Lower lobe of right lung (tissue), 2 donors: ENCODE measurements at places on chromosomes 1 and 21. TPM values are rescaled to one million over a fixed set of nuclear protein-coding genes. Genes with fewer than 3 reads are reported as not detected.

DNA sequence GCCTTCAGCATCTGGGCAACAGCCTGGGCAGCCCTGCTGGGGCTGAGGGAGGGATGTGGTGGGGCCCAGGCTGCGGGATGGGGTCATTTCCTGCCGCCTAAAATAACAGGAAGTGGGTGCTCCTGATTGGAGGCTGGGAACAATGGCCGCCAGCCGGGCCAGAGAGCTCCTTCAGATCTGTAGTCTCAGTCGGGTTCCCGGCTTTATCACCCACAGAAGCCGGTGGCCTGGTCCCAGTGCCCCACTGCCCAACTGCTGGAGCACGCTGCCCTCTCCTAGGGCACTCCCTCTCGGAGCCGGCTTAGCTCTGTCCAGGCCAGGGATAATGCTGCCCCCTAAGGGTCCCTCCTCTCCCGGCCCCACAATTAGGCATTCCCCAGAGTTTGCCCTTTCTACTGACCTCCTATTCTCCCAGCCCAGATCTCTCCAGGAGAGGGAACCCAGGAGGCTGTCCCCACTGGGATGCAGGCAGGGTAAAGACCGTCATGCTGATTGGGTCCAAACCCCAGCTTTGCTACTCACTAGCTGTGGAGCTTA lies 5.1 kb downstream of the MAP7D1 start:
- DNase-seq: peak; percentile 78

GRCh38 chr1:205535096-205535495 lies 30.6 kb downstream of the CDK18 start:
- DNase-seq: no peak

- no peak for DNase-seq
These were observed 5.5 kb downstream of the TLR5 start for GRCh38 chr1:223137455-223138085.

DNA sequence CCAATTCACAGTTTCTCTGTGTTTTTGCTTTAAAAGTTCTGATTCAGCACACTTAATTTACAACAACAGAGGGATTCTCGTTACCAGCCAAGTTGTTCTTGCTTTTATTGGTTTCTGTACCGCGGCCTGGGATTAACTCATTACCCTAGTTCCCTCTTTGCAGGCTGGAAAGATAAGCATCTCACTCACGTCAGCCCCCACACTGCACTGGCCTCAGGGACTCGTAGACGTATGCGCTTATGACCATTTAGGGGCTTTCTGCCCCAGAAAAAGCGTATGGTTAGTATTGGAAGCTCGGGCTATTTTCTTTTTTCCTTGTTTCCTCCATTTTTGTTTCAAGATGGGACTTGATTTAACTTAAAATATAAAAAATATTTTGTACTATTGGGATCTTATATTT lies 76.0 kb downstream of the POFUT2 start:
- DNase-seq: no peak

GRCh38 chr1:153231363-153231762 lies 14.0 kb downstream of the PRR9 start:
- no peak for DNase-seq

- DNase-seq: no peak
These were observed 78.6 kb upstream of the TTC34 start for GRCh38 chr1:2880086-2880485.

The FNDC5 gene
- total RNA-seq: 0.65 TPM

GRCh38 chr1:116850436-116850835 lies 59.3 kb upstream of the PTGFRN start:
- no peak for DNase-seq

DNA sequence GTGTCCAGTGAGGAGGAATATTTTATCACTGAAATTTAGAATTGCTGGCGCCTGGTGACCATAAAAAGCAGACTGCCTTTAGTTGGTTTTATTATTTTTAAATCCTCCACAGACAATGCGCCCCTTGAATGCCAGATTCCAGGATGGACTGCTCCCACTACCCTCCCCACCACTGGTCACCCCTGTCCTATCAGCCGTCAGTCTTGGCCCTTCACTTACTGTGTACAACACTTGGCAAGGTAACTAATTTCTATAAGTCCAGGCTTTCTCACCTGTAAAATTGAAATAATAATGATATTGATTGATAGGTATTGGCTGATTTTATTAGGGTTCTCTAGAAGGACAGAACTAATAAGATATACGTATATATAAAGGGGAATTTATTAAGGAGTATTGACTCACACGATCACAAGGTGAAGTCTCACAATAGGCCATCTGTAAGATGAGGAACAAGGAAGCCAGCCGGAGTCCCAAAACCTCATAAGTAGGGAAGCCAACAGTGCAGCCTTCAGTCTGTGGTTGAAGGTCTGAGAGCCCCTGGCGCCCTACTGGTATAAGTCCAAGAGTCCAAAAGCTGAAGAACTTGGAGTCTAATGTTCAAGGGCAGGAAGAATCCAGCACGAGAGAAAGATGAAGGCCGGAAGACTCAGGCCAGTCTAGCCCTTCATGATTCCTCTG lies 17.8 kb downstream of the RHEX start:
- no peak for DNase-seq

The PBX1 gene
- total RNA-seq: 58.1 TPM

GRCh38 chr1:206116191-206116872 lies 856 bp downstream of the AVPR1B start:
- DNase-seq: no peak

GRCh38 chr1:29282924-29283803 lies 46.8 kb downstream of the PTPRU start:
- no peak for DNase-seq

DNA sequence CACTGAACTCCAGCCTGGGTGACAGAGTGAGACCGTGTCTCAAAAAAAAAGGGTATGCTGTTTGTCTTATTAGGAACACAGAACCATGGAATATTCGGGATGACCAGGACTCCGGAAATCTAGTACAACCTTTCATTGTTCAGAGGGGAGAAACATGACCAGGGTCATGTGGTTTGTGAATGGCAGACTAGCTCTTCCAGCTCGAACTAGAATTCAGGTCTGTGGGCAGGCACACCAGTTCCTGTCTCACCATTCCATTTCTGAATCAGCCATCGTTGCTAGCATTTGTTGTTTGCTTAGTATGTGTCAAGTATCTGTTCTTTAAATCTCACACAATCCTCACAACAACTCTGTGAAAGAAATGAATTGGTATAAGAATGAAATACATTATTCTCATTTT lies 50.9 kb downstream of the MDM4 start:
- no peak for DNase-seq

GRCh38 chr1:240508201-240508600 lies 103.8 kb downstream of the GREM2 start:
- no peak for DNase-seq

DNA sequence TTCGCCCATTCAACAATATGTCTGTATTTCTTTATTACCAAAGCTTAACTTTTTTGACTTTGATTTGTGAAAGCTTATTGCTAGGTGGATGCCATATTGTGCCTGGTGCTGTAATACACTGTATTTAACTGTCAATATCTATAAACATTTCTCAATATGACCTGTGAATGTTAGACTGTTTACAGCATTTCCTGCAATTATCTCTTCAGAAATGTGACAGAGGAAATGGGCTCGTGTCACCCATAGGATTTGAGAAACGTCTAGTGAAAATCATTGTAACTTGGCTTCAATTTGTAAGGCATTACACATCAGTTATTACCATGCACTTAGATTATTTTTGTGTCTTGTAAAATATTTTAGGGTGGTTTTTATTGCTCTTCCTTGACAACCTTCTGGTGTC lies 237.8 kb upstream of the ADGRL2 start:
- DNase-seq: no peak

GRCh38 chr1:239778208-239778813 lies 313.4 kb upstream of the FMN2 start:
- no peak for DNase-seq

DNA sequence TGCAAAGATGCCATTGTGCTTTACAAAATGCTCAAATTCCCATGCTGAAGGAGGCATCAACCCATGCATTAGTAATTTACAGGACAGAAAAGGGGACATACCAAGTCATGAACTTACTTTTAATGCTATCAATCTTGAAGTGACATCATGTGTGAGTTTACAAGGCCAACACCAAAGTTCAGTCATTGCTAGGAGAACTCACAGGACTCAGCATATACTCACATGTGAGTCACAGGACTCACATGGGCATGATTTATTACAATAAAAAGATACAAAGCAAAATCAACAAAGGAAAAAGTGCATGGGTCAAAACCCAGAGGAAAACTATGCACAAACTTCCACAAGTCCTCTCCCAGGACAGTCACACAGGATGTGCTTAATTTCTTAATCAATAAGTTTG lies 1656.0 kb downstream of the MRPL39 start:
- no peak for DNase-seq

DNA sequence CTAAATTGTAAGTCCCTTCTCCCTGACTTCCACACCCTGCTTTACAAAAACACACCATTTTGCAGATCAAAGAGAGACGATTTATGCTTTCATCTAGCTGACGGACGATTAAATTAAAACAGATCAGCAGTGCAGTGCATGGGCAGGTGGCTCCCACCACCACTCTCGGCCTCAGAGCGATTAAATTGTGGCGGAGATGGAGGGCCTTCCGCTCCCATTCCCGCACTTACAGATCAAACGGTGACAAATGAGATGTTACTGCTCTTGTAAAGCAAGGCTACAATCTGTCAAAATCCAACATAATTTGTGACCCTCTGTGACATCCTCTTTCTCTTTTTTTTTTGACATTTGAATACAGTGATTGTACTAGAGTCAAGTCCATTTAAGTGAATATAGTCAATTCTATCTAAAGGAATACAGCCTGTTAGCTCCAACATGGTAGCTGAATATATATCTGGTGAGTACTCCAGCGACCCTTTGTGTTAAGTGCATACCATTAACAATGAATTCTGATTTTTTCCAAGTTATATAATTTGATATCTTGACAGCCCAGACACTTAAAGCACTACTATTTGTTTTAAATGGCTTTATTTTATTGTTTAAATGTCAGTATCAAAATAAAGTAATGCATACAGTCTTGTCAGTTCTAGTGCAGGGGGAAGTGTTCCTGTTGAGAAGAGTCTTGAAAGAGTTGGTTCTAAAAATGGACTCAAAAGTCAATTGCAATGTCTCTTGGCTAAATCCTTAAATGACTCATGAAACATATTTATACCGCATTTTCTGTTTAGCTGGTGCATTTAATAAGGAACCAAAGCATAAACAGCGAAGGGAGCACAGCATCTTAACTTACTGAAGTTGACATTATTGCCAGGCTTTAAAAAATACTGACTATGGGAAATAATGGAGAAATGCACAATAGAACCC lies 109.0 kb downstream of the ESRRG start:
- DNase-seq: no peak
